ENCODE measurements at places on chromosomes 3 and 15.

DNA sequence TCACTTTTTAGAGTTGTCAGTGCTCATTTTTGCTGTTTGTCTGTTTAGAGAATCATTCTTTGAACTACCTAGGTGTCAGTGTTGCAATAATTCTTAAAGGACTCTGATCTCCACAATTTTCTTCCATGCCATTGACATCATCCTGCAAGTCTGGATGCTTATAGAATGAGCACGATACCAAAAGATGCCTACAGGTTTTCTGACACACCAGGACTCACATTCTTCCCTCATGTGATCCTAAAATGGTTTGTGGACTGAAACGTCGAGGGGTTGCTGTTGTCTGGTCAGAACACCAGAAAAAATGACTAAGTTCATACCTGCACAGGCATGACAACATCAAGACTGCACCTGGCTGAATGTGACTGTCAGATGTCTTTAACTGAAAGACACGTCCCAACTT, 95.9 kb downstream of the SEMA5B start:
- DNase-seq = no peak

DNA sequence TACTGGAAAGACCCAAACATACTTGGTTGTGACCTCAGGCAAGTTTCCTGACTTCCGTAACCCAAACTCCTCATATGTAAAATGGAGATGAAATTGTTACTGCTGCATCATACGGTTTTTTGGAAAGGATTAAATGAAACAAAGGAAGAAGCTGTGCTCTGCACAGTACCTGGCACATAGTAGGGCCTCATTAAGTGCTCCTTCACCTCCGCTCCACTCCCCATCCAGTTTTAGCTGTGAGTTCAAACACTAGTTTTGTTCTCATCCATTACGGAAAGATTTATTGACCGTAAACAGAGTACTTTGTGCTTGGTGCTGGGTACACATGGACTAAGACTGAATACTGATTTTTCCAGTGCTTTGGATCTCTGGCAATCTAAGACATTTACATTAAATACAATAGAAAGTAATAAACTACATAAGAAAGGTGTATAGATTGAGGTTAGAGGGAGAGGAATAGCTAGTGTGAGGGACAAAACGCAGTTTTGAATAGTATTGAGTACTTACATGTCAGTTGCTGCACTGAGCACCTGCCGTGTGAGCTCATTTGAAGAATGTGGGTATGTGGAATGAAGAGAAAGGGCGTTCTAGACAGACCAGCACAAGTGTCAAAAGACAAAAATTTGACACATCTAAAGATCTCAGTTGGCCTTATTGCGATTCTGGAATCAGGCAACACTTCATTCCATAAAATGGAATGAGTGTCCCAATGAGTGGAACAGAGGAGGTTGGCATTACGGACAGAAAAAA, 594 bp upstream of the ICE2 start:
- no peak for DNase-seq

- DNase-seq = no peak
Observed at GRCh38 chr3:10973046-10973595, 19.4 kb upstream of the SLC6A1 start.

- no peak for DNase-seq
Observed at GRCh38 chr3:16998236-16998923, 113.6 kb downstream of the PLCL2 start.

- DNase-seq = no peak
Observed at GRCh38 chr3:184755315-184755731, 43.5 kb upstream of the MAGEF1 start.

DNA sequence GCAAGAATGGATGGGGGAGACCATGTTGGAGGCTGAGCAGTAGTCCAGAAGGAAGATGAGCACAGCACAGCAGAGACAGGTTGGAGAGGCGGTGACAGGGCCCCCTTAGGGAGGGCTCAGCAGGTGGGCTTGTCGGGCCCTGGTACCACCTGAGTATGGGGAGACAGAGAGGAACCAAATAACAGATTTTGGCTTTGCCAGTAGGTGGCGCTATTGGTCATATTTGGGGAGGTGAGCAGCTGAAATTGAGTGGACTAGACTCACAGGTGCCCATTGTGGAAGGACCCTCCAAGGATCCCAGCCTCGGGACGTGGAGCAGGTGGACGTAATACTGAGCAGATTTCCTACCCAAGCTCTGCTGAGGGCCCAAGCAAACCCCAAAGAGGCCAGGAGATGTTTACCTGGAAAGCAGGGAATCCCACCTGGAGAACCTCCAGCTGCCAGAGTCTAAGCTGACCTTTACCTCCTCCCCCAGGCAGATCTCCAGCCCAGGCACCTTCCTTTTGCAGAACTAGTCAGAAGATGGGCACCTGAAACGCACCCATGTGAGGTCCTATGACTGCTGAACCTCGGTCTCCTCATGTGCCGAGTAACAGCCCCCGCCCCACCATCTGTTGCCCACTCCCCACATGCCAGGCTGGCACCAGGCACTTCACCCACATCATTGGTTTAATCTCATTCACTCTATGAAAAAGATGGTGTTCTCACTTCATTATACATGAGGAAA, 24.6 kb upstream of the CORO2B start:
- peak; percentile 17 for DNase-seq

DNA sequence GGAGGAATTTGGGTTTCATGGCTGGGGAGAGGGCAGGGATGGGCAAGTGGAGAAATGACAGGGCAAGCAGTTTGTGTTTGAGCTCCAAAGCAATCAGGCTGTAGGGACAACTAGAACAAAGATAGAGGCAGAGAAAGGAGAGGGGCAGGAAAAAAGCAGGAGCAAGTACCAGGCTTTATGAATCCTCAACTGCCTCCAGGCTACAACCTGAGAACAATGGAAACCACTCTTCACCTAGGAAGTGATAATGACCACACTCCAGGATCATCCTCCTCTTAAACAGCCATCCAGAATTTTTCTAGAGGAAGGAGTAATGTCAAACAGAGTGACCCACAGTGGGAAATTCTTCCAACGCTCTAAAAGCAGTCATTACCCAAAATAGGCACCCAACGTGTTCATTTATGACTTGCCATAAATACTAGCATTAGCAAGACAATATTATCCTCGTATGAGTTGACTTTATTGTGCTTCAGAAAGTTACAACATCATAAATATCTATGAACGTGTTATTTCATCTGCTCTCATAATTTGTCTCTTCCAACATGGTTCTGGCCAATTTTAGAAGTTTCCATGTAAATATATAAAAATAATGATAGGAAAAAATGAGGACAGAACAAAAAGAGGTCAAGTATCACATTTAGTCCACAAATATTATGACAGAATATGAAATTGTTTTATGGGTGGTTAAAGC, 50.5 kb downstream of the TNFAIP8L3 start:
- no peak for DNase-seq

DNA sequence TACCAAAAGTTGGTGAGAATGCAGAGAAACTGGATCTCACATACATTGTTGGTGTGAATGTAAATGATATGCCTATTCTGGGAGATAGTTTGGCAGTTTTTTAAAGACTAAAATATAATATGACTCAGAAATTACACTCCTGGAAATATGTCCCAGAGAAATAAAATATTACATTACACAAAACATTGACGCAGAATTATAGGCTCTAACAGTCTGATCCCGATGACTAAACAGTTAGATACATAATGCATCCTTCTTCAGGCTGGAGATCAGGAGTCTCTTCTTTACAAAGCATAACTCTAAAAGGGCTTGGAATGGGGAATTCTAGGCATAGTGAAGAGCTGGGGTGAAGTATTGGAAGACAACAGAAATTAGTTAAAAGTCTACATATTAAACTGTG, 586.2 kb upstream of the NECTIN3 start:
- no peak for DNase-seq

- no peak for DNase-seq
Observed at GRCh38 chr3:84165328-84165727, 793.5 kb upstream of the CADM2 start.
